Fibroblast of skin of right biceps (primary cell): ENCODE measurements at places on chromosomes 3 and 15.

DNA sequence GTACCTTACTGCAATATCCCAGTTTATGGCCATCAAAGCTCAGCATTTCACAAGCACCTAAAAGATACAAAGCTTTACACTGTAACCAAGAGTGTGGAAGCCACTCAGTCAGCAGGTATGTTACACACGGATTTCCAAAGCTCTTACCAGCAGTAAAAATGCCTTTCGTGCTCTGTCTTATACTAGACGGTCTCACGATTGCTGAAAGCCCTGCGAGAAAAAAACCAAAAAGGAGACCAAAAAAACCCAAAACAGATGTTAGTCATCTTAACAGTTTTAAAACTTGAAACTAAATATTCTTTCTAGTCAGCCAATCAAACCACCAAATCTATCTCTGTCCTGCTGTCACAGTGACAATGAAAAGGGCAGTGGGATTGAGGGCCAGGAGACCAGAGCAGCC lies 39.0 kb downstream of the TAMM41 start:
- peak; percentile 35 for DNase-seq

GRCh38 chr3:47617086-47618010 lies 38.7 kb upstream of the CSPG5 start:
- peak; percentile 73 for DNase-seq

GRCh38 chr15:73962433-73962832 lies 29.7 kb downstream of the STOML1 start:
- no peak for DNase-seq

DNA sequence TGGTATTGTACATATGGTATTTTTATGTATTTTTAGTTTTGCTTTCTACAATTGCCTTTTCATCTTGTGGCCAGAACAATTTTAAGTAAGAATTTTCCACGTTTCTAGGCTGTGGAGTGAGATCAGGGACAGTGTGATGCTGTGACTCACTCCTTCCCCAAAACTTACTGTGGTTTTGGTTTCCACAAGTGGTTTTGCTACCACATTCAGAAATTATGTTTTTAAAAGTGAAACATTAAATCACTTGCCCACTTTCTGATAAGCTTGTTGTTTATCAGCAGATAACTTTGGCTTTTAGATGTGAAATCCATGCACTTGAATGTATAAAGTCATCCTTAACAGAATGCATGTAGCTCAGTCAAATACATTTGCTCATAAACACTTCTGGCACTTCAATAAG lies 192.2 kb upstream of the THRB start:
- DNase-seq, result peak; percentile 82

- DNase-seq, result no peak
These were observed 45.6 kb downstream of the SENP2 start for GRCh38 chr3:185631508-185632206.

DNA sequence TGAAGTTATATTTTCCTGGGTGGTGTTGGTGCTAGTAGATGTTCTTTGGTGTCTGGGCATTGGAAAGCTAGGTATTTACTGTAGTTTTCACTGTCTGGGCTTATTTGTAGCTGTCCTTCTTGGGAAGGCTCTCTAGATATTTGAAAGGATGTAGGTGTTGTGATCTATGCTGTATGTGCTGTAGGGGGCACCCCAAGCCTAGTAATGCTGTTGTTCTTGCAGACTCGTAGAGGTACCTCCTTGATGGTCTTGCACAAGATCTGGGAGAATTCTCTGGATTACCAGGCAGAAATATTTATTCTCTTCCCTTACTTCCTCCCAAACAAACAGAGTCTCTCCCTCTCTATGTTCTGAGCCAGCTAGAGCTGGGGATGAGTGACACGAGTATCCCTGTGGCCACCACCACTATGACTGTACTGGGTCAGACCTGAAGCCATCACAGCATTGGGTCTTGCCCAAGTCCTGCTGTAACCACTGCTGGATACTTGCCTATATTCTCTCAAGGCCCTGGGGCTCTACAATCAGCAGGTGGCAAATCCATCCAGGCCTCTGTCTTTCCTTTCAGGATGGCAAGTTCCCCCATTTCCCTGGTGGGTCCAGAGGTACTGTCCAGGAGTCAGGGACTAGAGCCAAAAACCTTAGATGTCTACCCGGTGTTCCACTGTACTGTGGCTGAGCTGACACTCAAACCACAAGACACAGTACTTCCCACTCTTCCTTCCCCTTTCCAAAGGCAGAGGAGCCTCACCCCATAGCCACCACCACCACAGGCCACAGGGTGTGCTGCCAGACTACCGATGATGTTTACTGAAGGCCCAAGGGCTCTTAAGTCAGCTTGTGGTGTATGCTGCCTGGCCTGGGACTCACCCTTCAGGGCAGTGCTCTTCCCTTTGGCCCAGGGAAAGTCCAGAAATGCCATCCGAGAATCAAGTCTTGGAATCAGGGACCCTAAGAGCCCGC lies 195.2 kb upstream of the DPPA4 start:
- DNase-seq, result peak; percentile 39

GRCh38 chr15:63565536-63566186 lies 31.5 kb upstream of the FBXL22 start:
- no peak for DNase-seq

- peak; percentile 7 for DNase-seq
These were observed 77.0 kb downstream of the PLCL2 start for GRCh38 chr3:16961621-16962205.

DNA sequence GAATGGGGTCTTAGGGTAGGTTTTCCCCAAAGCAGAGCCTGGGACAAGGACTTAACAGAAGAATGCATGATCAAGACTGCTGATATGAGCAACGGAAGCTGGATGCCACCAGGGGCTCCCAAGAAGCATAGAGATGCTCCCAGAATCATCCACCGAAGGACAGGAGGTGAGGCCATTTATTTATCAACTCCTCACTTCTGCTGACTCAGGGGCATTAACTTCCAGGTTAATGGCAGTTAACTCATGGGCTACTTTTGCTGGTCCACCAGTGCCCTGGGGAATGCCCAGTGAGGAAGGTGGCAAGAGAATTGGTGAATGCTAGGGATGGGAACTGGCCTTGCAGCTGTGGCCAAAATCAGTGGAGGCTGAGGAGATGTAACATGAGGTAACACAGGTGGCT lies 27.8 kb downstream of the TAFA4 start:
- no peak for DNase-seq

DNA sequence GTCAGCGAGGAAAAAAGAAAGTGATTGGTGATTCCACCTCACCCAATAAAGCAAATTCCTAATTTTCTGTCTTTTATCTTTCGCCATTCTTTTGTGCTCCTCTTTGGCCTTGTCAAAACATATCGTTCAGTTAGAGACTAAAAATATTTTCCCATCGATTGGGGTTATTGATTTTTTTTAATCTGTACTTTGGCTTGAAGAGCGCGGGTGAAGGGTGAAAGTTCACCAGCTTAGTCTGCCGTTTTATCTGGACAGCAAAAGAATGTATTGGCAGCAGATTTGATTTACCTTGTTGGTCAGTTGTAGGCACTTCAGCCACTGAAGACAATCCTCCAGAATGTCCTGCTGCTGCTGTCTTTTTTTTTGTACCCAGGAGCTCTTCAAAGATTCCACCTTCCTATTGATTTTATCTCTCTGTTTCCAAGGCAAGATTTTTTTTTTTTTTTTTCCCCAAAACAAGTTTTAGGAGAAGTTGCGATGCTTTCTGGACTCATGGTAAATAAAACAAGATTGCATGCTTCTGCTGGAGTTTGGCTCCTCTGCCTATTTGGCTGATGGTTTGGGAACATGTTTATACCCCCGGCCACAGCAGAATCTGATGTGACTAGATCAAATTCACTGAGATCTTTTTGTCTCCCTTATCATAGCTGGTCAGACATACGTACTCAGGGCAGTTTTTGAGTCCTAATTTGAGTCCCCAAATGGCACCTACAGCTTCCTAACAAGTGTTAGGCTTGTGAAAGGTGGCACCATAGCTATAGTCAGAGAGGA lies 269.3 kb upstream of the ONECUT1 start:
- DNase-seq, result no peak

DNA sequence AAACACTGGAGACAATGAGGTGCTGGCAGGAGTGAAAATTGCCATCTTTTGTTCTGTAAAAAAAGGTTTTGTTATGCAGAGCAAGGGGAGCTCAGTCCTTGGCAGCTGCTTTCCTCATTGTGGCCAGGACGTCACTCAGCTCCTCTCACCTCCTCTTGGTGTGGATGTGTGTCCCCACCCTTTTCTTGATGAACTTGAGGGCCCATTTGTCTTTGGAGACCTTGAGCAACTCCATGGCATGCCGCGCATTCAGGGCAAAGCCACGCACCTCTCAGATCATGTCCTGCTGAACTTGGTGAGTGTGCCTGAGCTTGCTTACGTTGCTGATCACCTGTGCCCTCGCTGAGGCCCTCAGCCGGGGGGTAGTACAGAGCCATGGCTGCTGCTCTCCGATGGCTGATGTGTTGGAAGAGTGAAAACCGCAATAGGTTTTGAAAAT lies 24.5 kb upstream of the BDH1 start:
- DNase-seq, result no peak
